ENCODE measurements at places on chromosomes 6 and 20. TPM values are rescaled to one million over a fixed set of nuclear protein-coding genes. Genes with fewer than 3 reads are reported as not detected.

DNA sequence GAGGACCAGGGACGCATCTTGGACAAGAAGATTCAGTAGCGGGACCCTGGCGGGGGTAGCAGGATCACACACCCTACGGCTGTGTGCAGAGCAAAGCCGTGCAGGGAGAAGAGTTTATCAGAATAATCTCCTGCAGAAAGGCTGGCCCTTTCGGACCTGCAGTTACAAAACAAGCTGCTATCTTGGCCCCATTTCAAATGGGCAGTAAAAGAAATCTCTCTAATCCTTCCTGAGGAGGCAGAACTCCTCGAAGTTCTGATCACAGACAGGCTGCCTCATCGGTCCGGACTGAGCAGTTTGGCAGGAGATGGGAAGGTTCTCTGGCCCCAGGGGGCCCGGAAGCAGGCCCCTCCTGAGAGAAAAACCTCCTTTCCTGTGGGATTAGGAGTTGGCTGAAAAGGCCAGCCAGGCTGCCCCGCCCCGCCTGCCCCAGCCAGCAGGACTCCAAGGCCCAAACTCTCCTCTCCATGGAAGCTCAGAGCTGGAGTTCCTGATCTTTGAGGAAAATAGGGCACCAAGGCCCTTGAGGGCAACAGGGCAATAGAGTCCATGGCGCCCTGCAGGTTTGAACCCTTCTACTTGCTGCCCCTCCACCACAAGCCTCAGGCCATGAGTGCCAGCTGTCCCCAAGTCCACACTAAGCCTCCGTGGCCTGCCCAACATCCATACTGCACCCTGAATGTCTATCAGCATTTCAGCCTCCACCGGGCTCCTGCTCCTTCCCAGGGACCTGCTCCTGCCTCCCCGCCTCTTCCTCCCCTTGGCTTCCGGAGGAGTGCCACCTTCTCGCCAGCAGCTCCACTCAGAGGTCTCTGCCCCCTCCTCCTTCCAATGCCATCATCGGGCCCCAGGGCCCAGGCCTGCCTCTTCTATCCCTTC, 141.3 kb downstream of the PREX1 start:
- peak; percentile 42 for DNase-seq

- DNase-seq, result no peak
These were observed 40.1 kb downstream of the TBPL1 start for GRCh38 chr6:133992992-133993680.

DNA sequence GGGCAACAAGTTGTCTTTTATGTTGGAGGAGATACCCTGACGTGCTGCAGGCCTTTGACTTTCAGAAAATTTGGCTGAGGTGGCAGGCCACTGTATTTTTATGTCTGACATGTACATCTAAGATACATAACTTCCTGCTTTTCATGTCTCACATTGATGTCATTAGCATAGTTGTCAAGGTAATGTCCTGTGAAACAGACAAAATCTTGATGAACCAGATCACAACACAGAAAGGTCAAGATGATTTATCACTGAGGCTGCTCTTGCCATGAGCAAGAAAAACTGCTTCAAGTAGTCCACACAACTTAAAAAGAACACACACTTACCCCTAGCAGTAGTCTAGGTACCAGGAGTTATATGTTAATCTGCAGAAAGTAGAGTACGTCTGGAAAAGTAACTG, 50.2 kb upstream of the GNRH2 start:
- DNase-seq, result no peak

DNA sequence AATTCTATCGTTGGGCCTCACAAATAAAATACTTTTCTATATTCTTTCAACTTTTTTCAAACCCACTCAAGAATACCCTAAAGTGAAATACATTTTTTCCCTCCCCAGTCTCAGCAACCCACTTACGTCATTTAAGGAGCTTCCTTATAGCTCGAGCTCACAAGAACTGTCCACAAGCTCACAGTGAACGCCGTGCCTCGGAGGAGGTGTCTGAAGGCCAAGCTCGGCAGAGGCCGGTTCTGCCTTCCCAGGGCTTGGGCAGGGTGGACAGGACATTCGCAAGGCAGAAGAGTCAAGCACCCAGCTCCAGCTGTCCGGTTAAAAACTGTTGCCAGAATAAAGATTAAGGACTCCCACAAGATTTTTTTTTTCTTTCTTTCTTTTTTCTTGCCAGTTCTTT, 802.3 kb downstream of the QKI start:
- DNase-seq, result no peak

DNA sequence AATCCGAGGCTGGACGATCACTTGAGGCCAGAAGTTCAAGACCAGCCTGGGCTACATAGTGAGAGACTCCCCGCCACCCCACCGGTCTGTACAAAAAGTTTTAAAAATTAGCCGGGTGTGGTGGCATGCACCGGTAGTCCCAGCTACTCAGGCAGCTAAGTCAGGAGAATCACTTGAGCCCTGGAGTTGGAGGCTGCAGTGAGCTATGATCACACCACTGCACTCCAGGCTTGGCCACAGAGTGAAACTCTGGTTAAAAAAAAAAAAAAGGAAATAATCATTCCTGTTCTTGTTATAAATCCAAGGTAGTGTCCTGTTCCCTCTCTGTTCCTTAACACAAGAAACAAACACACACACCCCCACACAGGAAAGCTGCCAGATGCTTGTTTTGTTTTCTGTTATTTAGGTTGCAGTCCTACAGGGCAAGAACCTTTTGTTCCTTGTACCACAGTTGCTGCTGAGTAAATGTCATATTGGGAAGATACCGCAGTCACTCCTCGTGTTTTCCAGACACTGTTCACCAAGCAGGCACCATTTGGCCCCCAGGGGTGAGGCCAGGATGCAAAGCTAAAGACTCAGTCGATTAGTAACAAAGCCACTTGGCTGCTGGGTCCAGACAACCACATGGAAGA, 28.9 kb downstream of the ASIP start:
- DNase-seq, result no peak

- DNase-seq, result peak; percentile 4
These were observed 308.9 kb upstream of the MMS22L start for GRCh38 chr6:97591955-97592354.

GRCh38 chr6:53301801-53302537, 46.8 kb downstream of the ELOVL5 start:
- DNase-seq, result no peak

GRCh38 chr20:21710341-21710740, 4.9 kb downstream of the PAX1 start:
- DNase-seq, result no peak

DNA sequence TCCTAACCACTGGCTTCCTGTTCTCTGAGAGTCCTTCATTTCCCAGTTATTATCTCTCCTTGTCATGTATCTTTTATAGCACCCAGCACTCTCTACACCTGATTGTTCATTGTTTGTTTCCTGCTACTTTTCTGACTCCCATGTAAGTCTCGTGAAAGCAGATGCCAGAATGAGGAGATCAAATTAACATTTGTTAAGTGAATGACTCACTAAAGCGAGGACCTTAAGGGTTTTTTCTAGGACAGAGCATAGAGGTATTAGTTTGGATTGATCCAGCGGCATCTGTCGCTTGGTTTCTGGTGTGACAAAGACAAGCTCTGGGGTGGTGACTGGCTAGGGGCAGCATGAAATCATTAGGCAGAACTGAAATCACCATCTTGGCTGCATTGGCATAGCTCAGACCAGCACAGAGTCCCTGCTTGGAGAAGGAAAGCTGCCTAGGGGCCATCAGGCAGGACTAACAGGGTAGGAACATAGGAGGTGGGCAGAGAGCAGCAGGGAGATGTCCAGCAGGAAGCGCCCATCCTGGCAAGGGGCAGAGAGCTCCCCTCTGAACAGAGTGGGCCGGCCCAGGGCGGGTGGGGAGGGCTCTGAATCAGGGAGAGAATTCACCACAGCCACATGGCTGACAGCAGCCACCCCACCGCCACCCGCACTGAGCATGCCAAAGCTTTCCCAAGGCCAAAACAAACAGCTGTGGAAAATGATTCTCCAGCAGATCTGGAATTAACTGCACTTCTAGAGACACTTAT, 97.1 kb upstream of the CEP85L start:
- DNase-seq, result peak; percentile 26

- DNase-seq, result no peak
These were observed 160.4 kb upstream of the TAB2 start for GRCh38 chr6:149157126-149157525.

DNA sequence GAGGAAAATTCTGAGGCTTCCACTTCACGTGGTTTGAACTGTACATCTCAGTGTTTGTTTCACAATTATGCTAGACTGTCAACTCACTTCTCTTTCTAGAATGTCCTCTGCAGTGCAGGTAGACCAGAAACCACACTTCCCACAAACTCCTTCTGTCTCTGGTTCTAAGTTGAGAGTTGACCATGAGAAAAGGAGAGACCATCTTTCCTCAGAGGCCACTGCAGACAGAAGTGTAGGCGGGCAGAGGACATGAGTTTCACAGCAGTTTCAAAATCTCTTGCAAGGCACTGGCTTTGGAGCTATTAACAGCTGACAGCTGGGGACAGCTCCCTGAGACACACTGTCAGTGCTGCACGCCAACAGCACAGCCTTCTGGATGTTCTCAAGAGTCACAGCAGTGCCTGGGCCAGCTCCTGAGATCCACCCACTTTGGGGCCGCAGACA, 55.4 kb upstream of the MOXD1 start:
- peak; percentile 27 for DNase-seq

DNA sequence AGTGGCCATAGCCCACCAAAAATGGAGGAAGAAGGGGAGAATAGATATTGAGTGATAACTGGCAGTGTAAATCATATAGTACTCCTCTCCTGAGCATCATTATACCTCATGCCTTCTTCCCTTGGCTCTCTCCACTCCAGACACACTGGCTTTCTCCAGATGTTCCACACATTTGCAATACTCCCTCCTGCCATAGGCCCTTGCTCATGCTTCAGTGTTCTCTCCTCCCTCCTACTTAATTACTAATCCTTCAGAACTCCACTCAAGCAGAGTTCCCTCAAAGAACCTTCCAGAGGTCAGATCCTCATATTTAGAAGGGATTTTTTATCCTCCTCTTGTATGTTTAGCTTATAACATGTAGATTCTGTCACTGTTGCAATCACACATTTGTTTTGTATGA, 279.5 kb upstream of the SUPT3H start:
- DNase-seq, result no peak

- DNase-seq, result peak; percentile 87
These were observed 5.1 kb downstream of the SOX12 start for GRCh38 chr20:330233-331149.

DNA sequence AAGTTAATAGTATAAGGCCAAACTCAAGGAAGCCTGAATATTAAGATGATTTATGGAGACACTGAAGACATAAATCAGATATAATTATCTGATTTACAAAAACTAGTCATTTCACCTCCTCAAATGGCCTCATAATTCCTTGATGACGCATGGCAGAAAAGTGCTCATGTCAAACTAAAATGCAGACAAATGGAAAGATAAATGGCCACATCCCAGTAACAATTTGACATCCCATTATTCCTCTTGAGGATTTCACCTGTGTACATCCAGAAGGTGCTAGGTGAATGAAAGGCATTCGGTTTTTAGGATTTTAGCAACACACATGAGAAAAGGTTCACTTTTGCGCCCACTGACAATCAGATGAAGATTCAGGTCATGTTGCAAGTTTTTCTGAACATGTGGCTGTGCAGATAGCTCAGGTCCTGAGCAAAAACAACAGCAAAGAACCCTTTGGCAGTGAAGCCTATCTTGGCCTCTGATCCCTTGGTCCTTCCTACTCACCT, 24.2 kb downstream of the SGK1 start:
- no peak for DNase-seq

DNA sequence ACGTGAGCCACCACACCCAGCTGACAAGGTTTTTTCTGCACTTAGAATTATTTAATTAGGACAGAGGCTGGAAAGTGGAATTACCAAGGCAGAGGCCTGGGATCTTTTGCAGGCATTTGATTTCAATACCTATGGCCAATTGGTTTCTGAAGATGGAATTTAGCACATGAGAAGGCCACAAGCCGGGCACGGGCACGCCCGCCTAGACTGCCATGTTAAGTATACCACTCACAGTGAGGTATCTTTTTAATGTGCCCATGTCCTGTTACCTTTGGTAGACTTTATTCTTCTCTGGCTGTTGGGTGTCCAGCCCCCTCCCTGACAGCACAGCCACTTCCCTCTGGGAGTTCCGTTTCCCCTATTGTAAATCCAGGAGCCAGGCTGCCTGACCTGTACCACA, 18.0 kb upstream of the TAF8 start:
- no peak for DNase-seq

GRCh38 chr6:15299430-15300131, 53.7 kb downstream of the JARID2 start:
- DNase-seq, result no peak

SLC35F1 gene
- 17.7 TPM for total RNA-seq

RFX6 gene
- total RNA-seq, result not detected

IYD gene
- total RNA-seq, result not detected

PPP1R3G gene
- 0.36 TPM for total RNA-seq

MYT1 gene
- total RNA-seq, result 1.2 TPM

PRDM13 gene
- not detected for total RNA-seq

SLC32A1 gene
- total RNA-seq, result 0.04 TPM

All from neural progenitor cell (in vitro differentiated cells).